ENCODE measurements at places on chromosomes 12 and 14.
A peak's percentile ranks its signal among the peaks of the same experiment; 100 is the strongest.

- no peak for DNase-seq
These were observed 70.4 kb downstream of the RPL10L start for GRCh38 chr14:46581036-46581671.

GRCh38 chr14:23578560-23579310, at the start of gene JPH4:
TSS of gene JPH4 (minus strand) at chr14:23578790. CDS start at chr14:23577453, 1,337 bp downstream.
- no peak for DNase-seq

DNA sequence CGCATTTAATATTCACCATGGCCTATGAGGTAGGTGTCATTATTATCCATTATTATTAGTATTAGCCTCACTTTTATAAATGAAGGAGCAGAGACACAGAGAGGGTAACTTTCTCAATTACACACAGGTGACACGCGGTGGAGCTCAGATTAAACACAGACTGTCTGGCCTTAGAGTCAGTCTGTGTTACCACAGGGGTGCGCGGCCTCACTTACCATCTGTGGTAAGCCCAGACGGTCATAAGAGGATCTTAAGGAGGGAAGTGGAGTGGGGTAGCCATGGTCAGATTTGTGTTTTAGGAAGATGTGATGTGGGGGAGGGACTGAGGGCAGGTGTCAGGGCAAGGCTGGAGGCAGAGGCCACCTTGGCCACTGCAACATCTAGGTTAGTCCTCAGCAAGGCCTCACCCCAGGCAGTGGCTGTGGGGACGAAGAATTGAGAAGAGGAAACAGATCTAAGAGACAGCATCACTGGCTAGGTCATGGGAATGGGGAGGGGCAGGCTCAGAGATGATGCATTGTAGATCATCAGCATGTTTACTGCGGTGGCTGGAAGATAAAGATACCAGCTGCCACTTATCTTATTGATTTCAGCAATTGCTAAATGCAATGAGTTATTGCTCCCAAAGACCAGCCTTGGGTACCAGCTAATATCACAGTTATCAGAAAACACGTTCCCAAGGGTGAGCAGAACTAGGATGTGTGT, 67.1 kb downstream of the SERPINA3 start:
- DNase-seq: no peak

DNA sequence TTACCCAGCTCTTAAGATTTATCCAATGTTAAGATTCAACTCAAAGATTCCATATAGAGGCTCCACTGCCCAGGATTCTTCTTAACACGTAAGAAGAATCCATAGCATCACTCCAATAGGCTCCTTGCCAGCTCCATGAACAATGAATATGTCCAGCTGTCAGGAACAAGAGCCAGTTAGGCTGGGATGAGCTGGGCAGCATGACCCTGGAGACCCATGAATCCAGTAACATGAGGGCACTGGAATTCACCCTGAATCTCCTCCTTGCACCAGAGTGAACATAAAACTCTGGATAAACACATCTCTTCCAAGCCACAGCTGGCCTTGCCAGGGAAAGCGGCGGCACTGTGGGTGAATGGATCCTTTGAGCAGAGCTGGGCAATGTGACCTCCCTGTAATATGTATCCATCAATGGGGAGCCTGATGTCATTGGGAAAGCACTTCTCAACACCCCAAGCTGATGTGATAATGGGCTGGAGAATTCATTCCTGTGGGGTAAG, 24.4 kb upstream of the TC2N start:
- no peak for DNase-seq

DNA sequence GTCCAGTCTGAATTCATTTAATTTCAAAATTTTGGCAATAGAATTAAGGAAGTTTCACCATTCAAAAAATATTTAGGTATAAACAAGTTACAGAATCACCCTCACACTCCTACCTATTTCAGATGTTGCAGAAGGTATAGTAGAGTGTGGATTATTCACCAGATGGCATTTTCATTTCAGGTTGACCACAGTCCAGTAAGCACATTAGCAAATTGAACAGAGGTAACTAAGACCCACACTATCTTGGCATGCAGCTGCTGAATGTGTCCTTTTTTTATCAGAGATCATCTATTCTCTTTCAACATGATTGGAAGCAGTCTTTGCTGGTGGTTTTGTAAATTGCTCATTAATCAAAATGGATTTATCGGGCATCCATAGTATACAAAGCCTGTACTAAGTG, 151.8 kb upstream of the GARIN6 start:
- DNase-seq: no peak

DNA sequence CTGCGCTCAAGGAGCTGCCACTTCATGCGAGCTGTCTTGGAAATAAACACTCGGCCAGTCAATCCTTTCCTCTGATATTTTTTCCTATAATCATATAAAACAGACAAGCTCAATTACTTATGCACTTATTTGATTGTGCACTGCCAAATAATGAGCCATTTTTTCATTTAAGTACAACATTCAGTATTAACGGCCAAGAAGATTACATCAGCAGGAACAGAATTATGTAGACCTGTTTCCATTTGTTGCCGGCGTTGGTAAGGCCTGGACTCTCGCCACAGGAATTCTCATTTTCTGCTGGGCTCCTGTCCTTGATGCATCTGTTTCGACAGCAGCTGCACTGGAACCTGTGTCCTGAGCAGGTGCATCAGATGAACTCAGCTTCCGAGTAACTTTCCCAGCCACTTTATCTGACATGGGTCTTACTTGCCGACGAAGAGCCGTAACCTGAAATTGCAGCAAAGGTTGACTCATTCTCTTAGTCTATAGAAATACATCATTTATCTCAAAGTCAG, 110.2 kb downstream of the KIF21A start:
- DNase-seq: no peak

DNA sequence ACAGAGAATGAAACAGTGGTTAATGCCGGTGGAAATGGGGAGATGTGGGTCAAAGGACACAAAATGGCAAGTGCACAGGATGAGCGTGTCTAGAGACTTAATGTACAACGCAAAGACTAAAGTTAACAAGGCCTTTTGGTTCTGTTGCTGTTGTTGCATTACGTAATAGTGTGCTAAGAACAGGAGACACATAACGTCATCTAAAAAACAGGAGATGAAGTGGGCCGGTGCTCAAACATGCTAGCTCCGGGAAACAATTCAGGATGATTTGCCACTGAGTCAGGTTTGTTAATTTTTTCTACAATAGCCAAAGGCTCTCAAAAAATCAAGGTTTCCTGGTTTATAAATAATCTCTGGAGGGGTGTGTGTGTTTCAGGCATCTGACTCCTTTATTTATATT, 55.5 kb downstream of the ETV6 start:
- no peak for DNase-seq

GRCh38 chr14:21543521-21543960, 17.4 kb upstream of the SALL2 start:
- DNase-seq: no peak

DNA sequence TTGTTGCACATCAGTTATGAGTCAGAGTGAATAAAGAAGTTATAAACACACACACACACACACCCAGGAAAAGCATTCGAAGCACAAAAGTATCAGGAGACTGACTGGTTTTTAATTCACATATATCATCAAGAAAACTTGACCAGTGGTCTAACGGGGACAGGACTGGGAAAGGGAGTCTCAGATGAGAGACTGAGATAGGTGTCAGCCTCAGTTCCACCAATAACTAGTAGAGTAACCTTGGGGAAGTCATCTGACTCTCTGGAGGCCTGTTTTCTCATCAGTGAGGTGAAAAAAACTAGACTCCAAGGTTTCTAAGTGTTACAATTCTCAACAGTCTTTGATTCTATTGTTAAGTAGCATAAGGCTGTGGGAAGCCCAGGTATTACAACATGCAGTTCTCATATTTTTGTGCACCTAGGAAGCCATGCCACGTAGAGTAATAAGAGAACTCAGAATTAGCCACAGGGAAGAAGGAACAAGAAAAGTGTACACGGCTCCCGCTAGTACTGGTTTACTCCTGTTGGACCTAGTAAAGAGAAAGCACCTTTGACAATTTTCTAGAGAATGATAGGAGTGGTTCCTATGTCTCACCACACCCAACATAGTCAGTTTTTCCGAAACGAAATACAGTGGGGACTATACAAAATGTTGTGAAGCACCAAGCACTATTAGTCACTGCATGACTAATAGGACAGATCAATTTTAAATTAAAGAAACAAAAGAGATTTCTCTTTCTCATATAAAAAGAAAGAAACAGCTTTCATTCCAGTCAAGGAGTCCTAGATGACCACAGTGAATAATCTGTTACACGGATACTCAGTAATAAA, 5.0 kb downstream of the PPTC7 start:
- no peak for DNase-seq

DNA sequence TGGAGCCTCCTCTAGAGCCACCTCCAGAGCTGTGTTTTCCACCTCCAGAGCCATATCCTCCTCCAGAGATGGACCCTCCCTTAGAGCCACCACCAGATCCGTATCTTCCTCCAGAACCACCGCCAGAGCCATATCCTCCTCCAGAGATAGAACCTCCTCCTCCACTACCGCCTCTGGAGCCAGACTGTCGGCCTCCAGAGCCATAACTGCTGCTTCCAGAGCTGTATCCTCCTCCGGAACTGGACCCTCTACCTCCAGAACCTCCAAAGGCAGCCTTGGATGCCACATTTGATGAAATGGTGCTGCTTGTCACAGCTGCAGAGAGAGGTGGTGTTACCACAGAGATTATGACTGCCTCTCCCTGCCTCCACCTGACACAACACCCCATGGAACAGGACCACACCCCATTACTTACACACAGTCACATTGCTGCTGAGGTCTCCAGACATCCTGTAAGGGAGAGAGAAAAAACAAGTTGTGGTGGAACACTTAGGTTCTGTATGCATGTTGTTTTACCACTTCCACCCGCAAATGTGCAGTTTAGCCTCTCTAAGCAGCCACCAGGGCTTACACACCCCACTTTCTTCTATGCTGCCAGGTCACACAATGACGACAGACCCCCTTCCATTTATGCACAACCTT, 6.8 kb downstream of the KRT2 start:
- peak; percentile 96 for DNase-seq

- no peak for DNase-seq
These were observed 50.2 kb downstream of the KCNK13 start for GRCh38 chr14:90111895-90112534.

- no peak for DNase-seq
These were observed 42.6 kb upstream of the POC1B start for GRCh38 chr12:89568484-89568883.

GRCh38 chr12:5440978-5441377, 9.1 kb downstream of the NTF3 start:
- no peak for DNase-seq

GRCh38 chr14:46653031-46653755, 1.6 kb upstream of the RPL10L start:
- no peak for DNase-seq

- no peak for DNase-seq
These were observed 12.1 kb downstream of the SYNE3 start for GRCh38 chr14:95504135-95505029.

DNA sequence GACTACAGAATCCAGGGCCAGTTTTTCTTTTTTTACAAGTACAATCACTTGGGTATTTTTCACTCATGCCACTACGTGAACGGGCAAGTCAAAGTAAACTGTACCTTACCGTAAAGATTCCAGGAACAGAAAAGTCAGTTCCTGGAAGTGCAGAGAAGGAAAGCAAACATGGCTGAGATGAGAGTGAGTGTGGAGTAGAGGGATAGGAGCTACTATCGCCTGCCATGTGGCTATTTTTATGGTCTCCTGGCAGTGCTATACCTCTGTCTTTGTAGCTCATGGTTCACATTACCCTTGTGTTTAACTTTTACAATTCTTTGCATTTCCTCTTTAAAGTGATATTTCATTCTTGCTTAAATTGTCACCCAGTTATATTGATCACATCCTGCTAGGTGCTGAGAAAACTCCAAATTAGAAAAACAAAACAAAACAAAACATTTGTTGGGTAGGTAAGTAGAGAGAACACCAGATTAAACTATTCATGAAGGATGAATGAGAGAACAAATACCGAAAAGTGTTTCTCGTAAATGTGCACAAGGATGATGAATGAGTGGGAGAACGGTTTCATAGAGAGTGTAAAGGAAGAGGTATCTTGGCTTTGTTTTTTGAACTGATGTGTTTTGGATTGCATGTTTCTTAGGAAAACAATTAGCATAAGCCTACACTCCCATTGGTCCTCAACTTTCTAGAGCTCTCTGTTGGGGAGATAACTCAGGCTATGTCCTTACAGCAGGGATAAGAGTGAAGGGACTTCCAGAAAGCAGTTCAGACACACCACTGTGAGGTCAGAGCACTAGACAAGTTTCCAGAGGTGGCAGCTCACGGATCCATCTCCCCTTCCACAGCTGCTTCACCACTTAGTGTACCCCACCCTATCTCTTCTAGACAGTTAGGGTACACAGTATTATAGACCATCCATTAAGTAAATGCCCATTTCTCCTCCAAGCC, 163.7 kb downstream of the IPO8 start:
- no peak for DNase-seq

DNA sequence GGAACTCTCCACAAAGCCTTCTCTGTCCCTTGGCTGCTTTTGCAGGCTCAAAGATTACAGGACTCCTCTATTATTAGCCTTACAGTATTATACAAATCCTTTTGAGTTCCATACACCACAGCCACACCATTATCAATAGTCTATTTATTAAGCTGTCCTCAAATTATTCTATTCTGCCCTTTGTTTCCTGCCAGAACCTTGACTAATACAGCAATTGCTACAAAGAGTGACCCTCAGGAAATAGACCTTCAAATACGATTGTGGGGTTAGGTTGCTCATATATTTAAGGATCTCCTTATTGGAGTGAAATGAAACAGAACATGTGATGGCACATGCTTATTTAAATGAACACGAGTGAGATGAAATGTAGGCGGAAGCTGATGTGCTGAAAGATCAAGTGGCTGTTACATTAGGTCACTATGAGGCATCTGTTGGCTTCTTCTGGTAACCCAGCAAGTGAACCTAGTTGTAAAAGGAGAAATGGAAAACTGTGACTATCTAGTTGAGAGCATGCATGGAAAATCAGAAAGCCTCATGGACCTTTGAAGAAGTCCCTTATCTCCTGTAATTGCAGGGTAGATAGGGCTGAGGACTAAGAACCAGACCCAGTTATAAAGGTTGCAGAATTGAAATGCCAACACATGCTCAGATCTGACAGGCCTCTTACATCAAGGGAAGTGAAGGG, 75.5 kb downstream of the AVPR1A start:
- no peak for DNase-seq

DNA sequence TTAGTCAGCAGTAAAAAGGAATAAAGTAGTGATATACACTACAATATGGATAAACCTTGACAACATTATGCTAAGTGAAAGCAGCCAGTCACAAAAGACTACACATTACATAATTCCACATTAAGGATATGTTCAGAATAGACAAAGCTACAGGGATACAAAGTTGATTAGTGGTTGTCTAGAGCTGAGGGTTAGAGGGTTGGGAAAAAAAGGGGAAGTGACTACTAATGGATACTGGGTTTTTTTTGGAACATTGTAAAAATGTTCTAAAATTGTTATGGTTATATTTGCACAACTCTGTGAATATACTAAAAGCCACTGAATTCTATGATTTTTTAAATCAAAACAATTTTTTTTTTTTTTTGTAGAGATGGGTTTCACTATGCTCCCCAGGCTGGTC, 4.8 kb upstream of the NGDN start:
- DNase-seq: no peak

- no peak for DNase-seq
These were observed 101.6 kb downstream of the DAD1 start for GRCh38 chr14:22487401-22487800.

GRCh38 chr12:97753332-97753731, 290.7 kb downstream of the RMST start:
- no peak for DNase-seq

All from naive thymus-derived CD4-positive, alpha-beta T cell (primary cell).